ENCODE measurements at places on chromosomes 5 and 9. TPM values are rescaled to one million over a fixed set of nuclear protein-coding genes. Genes with fewer than 3 reads are reported as not detected.

Gene ZNF462
- 129 TPM for total RNA-seq

Gene FAM151B
- total RNA-seq: 2.9 TPM

Gene KIF24
- 9.6 TPM for total RNA-seq

- DNase-seq: no peak
Observed at GRCh38 chr5:52802272-52802973, 14.7 kb downstream of the ITGA1 start.

DNA sequence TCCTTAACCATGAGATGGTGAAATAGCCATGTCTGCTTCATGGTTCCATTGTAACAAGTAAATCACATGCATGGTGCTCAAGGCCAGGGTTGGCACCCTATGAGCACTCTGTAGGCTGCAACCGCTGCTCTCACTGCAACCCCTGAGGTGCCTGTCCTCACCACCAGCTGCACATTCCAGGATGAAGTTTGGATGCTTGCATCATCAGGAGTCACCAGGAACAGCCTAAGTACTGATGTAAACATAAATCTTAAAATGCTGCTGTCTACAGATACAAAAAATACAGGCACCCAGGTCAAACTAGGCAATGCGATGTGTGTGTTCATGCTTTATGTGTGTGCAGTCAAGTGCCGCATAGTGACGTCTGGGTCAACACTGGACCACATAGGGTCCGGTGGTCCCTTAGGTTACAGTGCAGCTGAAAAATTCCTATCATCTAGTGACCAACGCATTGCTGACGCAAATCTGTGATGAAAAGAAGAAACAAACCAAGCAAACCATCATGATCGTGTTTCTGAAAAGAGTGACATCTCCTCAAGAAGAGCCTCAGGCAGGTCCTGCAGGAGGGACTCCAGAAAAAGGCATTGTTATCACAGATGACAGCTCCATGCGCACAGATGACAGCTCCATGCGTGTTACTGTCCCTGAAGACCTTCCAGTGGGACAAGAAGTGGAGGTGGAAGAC is 234.8 kb downstream of the AUH start:
- DNase-seq: no peak

GRCh38 chr5:74232276-74232675 is 408.3 kb downstream of the ENC1 start:
- no peak for DNase-seq

GRCh38 chr5:79263290-79263689 is 27.4 kb downstream of the JMY start:
- no peak for DNase-seq
